Eye (tissue), 1 donor: ENCODE measurements at places on chromosomes 2 and 18.

GRCh38 chr2:8725838-8726237 lies 44.0 kb downstream of the ID2 start:
- DNase-seq: no peak

- no peak for DNase-seq
Observed at GRCh38 chr18:6613581-6613980, 115.9 kb upstream of the ARHGAP28 start.

DNA sequence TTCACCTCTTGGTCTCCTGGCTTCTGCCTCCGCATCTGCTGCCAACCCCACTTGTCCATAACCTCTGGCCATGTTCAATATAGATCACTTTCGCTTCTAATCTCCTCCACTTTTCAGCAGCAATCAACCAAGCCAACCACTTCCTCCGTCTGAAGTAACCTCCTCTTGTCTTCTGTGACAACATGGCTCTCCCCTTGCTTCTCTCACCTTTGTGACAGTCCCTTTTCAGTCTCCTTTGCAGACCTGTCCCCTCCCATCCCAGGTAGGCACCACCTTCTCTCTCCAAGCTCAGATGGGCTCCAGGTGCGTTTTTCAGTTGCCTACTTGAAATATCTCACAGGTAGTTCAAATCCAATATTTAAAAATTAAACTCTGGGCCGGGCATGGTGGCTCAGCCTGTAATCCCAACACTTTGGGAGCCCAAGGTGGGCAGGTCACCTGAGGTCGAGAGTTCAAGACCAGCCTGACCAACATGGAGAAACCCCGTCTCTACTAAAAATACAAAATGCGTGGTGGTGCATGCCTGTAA lies 4.7 kb upstream of the PSD4 start:
- DNase-seq: no peak

- DNase-seq: no peak
Observed at GRCh38 chr2:7703048-7703447, 785.8 kb downstream of the RNF144A start.

DNA sequence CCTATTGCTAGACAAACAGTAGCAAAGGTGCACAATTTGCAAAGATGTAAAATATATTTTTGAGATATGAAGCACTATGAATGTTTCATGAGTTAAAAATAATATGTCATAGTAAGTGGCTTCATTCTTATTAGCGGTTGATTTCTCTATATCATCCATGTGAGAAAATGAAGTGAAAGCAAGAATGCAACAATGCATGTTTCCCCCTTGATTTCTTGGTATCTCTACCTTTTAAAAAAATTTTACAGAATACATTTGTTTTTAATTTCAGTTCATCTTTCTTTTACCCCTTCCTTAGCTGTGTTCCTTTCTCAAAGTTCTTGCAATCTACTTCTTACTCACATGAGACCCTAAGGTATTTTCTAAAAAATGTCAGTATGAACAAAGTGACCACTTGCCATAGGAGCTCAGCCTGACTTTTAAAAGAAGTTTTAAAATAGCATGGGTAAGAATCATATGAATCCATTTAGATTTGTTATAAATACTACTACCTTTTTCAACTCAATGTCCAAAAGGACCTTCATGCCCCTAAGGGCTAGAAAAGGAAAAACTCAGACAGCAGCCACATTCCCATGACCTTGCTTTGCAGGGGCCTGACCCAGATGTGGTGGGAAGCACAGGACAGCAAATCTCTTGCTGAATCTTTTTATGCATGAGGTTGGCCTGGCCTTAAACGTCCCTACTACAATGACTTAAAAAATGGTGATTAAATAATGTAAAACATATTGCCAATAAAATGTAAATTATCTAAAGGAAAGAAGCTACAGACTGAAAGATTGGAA lies 14.8 kb upstream of the SLC38A11 start:
- DNase-seq: no peak

DNA sequence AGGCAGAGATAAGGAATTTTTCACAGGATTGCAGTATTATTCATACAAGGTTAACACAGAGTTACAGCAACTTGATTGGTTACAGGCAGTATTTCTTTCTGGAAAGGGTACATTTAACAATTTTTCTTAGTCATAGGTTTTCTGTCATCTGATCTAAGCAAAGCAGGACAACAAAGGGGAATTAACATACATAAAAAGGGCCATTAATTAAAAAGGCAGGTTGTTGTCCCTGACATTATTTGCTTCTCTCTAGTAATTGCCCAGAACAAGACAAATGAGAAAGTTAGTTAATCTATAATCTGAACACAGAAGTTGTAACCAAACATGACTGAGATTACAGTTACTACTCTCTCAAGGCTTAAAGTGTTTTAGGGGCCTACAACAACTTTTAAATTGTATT lies 291.4 kb upstream of the LRRTM4 start:
- no peak for DNase-seq

DNA sequence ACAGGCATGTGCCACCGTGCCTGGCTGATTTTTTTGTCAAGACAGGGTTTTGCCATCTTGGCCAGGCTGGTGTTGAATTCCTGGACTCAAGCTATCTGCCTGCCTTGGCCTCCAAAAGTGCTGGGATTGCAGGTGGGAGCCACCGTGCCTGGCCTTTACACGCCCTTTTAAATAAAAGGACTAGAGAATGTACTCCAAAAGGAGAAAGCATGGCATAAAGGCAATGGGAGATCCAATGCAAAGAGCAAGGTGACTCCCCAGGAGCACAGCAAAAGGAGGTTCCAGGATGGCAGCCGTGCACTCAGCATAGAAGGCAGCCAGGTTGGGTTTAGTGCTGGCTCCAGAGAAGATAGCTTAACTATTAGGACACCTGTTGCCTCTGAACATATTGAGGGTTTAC lies 27.1 kb downstream of the ASB1 start:
- no peak for DNase-seq

- DNase-seq: peak; percentile 13
Observed at GRCh38 chr2:215692387-215693079, 256.7 kb upstream of the FN1 start.

DNA sequence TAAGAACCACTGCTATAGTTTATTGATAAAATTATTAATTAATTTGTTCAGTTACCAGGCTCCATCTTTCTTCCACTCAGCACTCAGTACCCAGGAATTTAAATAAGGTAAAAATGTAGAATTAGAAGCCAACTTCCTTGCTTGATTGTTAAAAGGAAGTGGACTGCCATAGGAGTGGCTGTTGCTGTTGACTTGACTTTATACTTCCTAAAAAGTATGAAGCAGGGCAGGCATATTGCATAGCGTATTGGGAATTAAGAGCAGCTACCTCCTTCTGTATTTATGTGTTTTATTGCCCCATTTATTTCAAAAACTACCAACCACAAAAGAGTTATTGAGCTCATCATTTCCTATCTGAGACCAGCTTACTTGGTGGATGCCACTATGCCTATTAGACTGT lies 27.9 kb downstream of the PSMD1 start:
- no peak for DNase-seq

GRCh38 chr18:77096936-77097886 lies 35.4 kb downstream of the MBP start:
- DNase-seq: no peak

DNA sequence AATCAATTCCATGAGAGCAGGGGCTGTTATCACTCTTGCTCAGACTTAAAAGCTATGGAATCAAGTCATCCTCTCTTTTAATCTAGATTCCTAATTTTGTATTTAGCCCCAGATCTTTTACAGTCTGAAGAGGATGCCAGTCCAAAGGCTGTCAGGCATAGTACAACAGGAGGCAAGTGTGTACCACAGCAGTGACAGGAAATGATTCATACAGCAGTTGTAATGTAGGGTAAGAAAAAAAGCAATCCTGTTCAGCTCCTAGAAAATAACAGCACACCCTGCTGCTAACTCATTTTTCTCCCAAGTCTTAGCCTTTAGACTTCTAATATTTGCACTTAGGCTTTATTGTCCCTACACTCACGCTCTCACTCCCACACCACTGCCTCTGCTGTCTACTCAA lies 127.8 kb upstream of the SYT4 start:
- DNase-seq: no peak

DNA sequence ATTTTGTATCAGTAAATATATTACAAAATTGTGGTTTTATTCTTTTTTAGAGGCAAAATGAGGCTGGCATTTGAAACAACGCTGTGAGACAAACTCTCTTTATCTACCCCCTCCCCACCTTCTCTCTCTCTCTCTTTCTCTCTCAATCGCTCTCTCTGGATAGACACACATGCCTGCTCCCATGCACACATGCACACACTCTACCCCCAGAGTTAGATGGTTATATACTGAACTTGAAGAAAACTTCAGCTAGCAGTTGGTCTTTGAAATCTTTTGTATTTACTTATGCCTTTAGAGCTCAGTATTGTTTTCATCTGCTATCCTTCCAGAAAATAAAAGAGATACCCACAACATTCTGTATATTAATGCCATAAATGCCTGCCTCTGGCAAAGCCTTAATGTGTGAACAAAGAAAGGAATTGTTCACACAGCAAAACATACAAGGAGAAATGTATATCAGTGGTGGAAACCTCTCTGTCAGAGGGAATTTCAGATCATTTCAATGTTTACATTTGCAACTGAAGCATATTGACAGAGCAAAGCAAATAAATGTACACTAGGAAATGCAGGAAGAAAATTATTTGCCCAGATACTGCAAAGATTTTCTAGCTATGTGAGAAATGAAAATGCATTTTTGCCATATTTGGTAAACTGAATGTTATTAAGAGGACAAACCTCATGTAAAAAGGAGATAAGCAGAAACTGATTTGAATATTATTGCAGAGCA lies 217.0 kb upstream of the UBE2E3 start:
- no peak for DNase-seq

GRCh38 chr18:37306432-37306831 lies 259.2 kb downstream of the CELF4 start:
- no peak for DNase-seq

GRCh38 chr2:65377556-65378192 lies 54.7 kb downstream of the SPRED2 start:
- no peak for DNase-seq

DNA sequence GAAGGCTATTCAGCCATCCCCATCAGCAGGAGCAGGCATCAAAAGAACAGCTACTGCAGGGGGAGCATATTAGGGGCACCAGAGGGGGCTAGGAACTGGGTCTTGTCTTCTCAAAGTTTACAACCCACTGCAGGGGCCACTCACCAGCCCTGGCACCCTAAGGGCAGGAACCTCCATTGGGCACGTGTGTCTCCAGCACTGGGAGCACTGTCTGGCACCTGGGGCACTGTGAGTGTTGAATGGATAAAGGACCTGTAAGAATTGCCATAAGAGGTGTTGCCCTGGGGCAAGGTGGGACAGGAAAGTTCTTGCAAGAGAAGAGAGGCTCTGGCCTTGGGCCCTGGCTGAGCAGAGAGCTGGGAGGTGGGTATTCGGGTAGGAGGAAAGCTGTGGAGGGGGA lies 1.4 kb upstream of the STEAP3 start:
- DNase-seq: no peak

- no peak for DNase-seq
Observed at GRCh38 chr2:166792808-166793207, 95.5 kb upstream of the XIRP2 start.

DNA sequence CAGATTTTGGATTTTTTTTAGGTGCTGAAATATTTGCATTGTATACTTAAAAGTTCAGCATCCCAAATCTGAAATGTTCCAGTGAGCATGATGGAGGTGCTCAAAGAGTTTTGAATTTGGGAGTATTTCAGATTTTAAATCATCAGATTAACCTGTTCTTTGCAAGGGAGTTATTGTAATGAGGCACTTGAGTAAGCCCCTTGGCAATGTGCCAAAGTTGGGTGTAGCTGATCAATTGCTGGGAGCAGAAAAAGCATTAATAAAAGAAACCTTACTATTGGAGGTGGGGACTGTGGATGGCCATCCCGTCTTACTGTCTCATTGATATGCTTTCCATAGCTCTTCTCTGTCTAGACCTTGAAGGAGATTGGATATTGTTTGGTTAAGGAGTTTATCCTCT lies 28.3 kb downstream of the MALT1 start:
- DNase-seq: no peak

GRCh38 chr2:237782181-237782580 lies 16.4 kb upstream of the RBM44 start:
- peak; percentile 27 for DNase-seq

GRCh38 chr2:240557101-240557751 lies 562 bp downstream of the ANKMY1 start:
- DNase-seq: peak; percentile 39

DNA sequence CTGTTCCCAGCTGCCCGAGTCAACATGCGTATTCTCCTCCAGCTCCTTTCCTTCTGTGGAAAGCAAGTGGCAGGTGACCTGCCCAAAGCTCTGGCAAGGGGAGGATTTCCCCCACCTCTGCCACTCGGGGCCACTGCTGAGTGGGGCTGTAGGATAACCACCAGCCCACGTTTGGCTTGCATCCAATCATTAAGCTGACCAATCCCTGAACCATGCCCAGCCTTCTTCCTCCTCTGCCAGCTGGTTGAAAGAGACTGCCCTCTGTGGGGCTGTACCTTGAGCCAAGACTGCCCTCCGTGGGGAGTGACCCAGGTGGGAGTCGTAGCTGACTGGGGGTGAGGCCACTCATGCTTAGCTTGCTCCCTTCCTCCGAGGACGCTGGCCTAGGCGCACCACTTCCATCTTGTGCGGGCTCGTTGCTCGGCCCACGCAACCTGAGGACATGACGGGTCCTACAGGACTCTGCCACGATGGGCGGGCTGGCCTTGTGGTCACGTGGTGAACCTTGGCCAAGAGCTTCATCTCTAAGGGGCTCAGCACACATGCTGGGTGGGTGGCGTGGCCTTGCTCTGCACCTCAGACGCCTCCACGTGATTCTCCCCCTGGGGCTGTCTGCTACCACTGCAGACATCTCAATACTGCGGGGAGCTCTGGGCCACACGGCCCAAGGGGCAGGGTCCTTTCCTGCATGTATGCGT lies 112.1 kb downstream of the NDUFA10 start:
- no peak for DNase-seq

- DNase-seq: no peak
Observed at GRCh38 chr18:39780774-39781173, 2174.3 kb upstream of the PIK3C3 start.

GRCh38 chr2:188170356-188170755 lies 121.3 kb upstream of the GULP1 start:
- DNase-seq: no peak

GRCh38 chr18:3713166-3713565 lies 263.2 kb downstream of the TGIF1 start:
- peak; percentile 14 for DNase-seq

DNA sequence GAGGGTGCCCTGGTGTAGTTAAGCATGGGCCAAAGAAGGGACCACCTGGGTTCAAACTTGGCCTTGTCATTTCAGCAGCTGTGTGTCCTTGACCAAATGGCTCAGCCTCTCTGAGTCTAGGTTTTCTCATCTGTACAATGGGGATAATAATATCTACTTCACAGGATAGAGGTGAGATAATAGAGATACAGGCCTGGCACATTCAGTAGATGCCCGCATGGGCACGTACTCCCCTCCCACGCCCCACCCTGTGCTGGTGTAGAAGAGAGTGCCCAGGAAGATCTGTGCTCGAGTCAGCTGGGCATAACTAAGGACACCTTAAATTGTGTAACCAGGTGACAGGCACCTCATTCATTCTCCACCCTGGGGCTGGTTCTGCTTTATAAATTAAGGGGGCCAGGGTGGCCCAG lies 8.4 kb upstream of the TMEM185B start:
- DNase-seq: no peak

- DNase-seq: no peak
Observed at GRCh38 chr2:151620761-151621160, 113.5 kb downstream of the NEB start.

GRCh38 chr2:113183264-113183663 lies 9.5 kb downstream of the PSD4 start:
- no peak for DNase-seq

- peak; percentile 9 for DNase-seq
Observed at GRCh38 chr2:36696533-36696932, at the start of gene VIT. TSS of gene VIT (plus strand) at chr2:36696707. CDS start at chr2:36716371, 19,664 bp downstream.
